SIG-M5 (cell line): ENCODE measurements at places on chromosomes 5 and 9.

DNA sequence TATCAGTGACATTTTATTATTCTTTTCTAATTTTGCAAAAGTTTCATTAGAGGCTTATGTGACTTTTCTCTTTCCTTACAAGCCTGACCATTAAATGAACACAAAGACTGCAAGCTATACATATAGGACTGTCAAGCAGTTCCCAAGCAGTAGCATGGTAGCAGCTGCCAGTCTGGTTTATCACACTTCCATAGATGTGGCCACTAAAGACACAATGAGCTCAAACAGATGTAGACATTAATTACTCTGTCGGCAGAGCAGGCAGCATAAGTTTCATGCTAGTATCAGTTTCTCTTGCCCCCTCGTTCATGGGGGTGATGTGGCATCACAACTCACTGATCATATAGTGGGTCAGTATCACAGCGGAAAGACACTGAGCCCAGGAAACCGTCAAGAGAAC is 89.5 kb downstream of the CDH10 start:
- DNase-seq = no peak

GRCh38 chr5:61409568-61409967 is 77.5 kb downstream of the ZSWIM6 start:
- DNase-seq = no peak

DNA sequence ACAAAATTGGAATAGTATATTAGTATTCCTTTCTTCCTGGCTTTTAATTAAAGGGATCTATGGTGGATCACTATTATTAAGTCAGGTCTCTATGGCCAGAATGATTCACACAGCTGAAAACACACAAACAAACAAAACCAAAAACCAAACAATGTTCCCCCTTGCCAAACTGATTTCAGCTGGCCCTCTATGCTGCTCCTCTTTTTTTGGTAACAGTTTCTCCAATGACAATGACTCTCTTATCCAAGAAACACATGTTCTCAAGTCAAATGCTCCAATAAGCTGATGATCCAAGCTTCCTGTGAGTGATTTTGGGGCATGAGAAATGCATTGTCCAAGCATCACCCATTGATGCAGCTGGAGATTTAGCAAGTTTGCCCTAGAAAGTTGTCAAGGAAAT is 193.4 kb upstream of the TUT7 start:
- no peak for DNase-seq

GRCh38 chr5:86320266-86320665 is 297.5 kb upstream of the COX7C start:
- DNase-seq = no peak

GRCh38 chr5:109961751-109962150 is 272.0 kb downstream of the MAN2A1 start:
- DNase-seq = no peak
